NCI-H2029 (cell line): ENCODE measurements at places on chromosomes 3 and 15.
A peak's percentile ranks its signal among the peaks of the same experiment; 100 is the strongest.

DNA sequence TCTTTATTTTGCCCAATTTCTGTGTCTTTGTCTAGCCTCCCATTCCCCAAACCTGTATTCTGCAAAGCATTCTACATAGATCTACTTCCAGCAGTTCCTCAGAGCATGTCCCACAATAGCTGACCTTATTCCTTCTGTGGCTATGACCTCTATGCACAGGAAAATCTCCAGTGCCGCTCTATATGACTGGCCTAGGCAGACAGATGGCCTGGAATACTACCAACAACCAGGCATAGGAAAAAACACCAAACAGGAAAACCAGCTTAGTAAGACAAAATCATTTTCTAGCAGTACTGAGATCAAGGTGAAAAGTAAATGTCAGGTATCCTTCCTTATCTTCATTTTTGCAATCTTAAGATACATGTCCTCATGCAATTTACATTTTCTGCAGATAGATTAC lies 1115.0 kb downstream of the IGSF11 start:
- DNase-seq: no peak

DNA sequence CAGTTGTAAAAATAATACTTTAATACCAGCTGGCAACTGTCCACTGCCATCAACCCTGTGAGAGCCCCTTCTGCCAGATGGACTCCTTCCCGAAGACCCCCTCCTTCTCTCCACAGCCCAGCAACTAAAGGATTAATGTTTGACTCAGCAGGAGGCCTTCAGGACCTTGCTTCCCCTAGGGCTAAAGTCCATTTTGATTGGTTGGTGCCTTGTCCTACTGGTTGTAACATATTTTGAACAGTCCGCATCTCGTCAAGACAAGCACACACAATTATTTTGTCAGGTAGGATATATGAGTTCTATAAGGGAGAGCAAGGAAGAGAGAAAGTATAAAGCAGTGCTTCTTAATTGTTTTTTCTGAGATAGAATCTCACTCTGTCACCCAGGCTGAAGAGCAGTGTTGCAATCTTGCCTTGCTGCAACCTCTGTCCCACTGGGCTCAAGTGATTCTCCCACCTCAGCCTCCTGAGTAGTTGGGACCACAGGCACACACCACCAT lies 18.6 kb downstream of the ACOX2 start:
- DNase-seq: no peak

- no peak for DNase-seq
Measured at GRCh38 chr15:85839643-85840042, 44.9 kb upstream of the KLHL25 start.

- no peak for DNase-seq
Measured at GRCh38 chr3:131880948-131881347, 153.9 kb downstream of the CPNE4 start.

DNA sequence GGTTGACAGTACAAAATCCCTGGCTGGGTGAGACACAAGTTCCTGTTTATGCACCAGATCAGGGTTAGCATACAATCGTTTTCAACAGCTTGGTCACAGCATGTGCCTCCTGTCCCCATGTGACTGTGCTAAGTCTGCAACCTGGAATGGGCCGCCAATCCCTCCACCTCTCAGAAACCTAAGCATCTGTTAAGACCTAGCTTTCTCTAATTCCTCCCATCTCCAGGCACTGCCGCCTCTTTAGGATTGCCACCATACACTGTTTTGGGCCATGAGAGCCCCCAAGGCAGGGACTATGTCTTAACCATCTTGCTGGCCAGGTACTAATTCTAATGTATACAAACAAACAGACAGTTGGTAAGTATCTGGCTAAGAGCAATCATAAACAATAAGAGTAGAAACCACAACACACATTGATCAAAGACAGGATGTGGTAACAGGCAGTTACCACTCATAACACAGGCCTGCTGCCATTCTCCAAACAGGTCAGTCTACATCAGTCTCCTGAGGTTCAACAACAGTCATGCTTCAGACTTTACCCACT lies 25.6 kb downstream of the SEC22C start:
- DNase-seq: peak; percentile 81

DNA sequence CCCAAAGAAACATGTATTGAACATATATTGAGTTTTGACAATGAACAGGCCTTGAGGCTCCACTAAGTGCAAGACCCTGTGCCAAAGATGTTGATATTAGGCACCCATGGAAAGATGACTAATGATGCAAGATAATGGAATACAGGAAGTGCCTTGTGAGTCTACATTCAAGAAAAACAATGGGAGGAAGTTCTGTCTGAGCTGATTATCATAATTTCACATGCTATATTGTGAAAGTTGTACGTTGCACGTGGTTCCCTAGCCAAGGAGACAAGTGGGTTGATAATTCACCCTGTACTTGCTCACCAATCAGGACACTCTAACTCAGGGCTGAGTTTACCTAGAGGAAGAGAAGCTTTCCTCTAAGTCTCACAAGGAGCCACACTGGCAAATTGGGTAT lies 186.9 kb upstream of the STAC start:
- no peak for DNase-seq

DNA sequence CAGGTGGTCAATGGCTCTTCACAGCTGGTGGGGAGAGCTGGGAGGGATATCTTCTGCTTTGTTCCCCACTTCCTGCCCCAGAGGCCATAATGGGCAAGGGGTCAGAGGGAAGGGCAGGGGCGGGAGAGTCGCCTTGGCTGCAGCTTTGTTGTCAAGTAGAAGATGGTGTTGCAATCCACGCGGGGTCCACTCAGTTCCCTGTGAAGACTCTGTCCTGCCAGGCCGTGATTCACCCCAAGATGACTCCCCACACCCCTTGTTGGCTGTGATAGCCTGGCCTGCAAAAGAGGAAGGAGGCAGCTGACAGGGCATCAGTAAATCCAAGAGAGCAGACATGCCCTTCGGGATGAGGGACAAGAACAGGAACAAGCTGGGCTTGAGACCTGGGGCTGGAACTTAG lies 6.9 kb downstream of the GALNT15 start:
- DNase-seq: no peak

GRCh38 chr15:59237119-59237855 lies 30.6 kb downstream of the LDHAL6B start:
- DNase-seq: no peak

DNA sequence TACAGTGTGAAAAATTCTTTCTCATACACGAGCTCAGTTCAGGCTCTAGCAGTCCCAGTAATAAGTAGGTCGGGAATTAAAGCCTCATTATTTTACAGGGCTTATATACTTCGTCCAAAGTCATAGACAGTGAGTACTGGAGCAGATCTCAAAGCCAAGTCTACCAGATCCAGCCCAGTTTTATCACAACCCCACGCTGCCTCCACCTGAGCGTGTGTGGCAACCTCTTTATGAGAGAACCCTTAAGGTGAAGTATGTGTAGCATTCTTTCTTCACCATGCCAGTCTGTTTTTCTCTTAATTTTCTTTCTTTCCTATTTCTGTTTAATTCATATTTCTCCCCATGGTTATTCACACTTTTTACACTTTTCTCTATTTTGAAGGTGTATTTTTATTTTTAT lies 574.6 kb upstream of the ARPP21 start:
- DNase-seq: no peak

DNA sequence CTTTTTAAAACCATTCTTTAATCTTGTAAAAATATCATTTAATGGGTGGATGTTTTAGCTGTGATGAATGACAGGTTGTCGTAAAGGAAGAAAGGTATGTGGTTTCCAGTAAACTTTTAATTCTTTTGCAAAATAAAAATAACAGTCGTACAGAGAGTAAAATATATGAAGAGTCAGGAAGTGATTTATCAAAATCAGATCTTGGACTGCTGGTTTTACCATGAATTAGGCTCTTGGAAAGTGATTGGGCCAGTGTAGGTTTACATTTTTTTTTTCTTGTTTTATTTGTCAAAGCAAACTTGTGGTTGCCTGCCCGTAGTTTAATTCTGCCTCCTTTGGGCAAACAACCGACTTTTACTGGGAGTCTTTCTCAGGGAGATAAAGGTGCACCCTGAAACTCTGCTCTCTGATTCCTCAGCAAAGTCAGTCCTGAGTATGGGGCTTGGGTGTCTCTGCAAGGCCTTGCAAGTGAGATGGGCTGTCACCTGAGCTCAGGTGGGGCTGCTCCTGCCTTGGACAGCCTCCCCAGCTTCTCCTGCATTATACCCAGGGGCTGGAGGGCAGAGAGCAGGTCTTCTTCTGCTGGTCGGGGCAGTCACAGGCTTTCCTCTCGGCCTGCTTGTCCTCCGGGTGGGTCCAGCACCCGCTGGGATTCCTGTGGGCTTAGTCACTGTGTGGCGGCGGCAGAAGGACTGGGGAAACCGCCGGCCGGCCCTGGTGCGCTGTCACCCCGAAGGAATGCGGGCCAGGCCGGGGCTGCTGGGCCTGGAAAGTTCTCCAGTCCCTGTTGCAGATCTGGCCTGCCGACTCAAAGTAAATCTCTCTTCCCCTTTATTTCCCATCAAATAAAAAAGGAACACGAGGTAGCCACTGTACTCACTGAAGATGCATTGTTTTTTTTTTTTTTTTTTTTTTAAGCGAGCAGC lies 79.0 kb downstream of the IGF1R start:
- DNase-seq: no peak

- no peak for DNase-seq
Measured at GRCh38 chr3:175469124-175469523, 610.0 kb downstream of the NAALADL2 start.

DNA sequence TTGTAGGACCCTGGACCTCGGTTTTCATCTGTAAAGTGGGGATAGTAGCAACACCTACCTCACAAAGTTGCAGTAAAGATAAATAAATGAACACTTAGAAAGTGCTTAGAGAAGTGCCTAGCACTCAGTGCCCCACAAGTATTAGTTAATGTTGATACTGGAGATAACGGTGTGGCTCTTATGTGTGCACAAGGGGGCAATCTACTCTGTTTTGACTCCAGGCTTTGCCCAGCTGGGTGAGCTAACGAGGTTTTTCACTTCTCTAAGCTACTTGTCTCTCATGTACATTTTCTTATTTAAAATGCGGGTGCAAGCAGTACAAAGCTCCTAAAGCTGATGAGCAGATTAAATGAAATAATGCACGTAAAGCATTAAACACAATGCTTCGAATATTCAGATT lies 193.5 kb upstream of the ICE2 start:
- DNase-seq: no peak

DNA sequence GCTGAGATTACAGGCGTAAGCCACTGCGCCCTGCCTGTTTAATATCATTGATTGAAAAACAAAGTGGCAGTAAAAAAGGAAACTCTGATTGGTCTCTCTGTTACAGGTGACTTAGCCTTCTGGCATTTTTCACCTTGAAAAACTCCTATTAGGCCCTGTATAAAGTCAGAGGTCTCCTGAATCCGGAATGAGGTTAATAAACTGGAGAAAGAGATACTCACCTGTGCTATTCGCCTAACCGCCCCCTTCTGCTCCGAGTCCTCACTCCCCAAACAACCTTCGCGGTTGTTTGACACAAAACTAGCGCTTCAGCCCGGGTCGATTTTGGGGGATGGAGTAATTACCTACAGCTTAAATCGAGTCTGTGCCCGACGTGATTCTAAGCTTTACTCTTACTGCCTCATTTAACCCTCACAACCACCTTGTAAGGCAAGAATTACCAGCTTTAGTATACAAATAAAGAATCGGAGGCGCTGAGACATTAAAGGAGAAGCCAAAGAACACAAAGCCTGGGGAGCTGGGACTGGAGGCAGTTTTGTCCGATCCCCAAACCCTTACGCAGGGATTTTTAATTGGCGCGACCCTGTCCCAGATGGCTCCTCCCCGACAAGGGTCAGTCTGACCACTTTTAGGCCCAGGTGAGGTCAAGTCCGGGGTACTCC lies 441 bp downstream of the CEP70 start:
- DNase-seq: no peak

GRCh38 chr3:180123928-180124327 lies 87.2 kb upstream of the PEX5L start:
- DNase-seq: no peak

DNA sequence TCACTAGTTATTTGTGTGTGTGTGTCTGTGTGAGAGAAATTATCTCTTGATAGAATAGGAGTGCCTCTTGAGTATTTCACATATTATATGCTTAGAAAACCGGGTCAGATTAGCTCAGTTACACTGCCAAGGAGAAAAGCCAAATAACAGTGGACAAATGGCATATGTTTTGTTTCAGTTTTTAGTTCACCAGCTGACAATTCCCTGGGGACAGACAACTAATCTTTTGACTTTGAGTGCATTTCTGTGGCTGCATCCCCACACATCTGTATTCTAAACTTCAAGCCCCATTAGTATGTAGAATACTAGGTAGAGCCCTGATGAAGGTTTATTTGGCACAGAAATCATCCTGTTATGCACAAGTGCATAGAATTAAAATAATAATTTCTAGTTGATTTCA lies 227.7 kb upstream of the CNTN3 start:
- no peak for DNase-seq

DNA sequence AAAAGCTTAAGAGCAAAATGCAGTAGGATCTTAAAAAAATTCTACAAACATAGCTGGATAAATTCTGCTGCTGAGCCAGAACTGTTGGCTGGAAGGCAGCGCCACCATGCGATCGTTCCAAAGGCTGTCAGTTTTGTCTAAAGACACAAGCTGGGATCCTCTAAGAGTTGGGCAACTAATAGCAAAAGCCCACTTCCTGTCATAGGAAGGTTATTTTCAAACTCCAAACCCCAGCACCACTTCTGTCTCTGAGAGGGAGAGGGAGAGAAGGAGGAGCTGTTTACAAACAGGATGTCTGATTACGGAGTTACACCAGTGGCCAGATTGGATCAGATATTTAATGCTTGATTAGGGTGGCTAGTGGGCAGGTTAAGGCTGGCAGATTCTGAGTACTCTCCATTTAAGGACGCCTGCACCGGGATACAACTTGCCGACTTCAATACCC lies 44.0 kb downstream of the EIF4E3 start:
- no peak for DNase-seq

DNA sequence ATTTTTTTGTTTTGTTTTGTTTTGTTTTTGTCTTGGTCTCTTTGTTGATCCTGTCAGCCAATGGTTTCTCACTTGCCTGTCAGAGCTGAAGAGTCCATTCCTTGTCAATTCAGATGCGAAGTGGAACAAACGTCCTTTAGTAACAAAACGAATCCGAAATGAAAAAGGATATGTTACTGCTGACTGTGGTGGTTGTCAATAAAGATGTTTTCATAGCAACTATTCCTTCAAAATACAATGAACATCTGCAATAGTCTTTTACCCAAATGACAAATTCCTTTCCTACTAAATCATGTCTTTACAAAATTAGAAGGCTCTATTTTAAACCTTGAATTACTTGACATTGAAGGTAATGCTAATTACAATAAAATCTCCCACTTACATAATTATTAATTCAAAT lies 134.7 kb downstream of the SERPINI1 start:
- DNase-seq: no peak

DNA sequence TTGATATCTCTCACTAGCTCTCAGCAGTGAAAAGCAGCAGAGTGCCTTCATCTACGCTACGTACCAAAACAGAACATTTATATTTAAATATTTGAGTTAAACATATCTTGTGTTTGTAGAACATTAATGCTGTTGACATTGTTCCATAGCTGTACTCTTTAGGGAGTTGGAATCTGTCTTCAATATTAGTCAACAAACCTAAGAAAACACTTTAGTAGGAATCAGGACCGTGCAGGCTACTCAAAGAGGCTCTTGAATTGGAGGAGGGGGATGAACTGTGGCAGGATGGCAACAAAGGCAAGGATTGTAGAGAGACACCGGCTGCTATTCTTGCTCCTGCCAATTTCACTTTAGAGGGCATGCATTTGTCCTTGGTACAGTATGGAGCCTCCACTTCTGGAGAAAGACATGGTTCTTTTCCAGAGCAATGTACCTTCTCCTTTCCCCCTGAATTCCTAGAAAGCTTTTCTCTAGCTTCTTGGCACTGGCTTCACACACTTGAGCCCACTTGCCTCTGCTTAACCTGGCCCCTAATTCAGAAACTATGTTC lies 265.9 kb downstream of the CD47 start:
- no peak for DNase-seq

GRCh38 chr3:128483657-128484403 lies 9.2 kb downstream of the GATA2 start:
- DNase-seq: no peak
